ENCODE measurements at places on chromosomes 3 and 15. TPM values are rescaled to one million over a fixed set of nuclear protein-coding genes. Genes with fewer than 3 reads are reported as not detected.

- DNase-seq = no peak
These were observed 183.5 kb downstream of the TBL1XR1 start for GRCh38 chr3:177013681-177014280.

GRCh38 chr3:178386401-178386800, 149.8 kb upstream of the KCNMB2 start:
- DNase-seq = no peak

- no peak for DNase-seq
These were observed 26.5 kb upstream of the PLOD2 start for GRCh38 chr3:146187334-146187950.

GRCh38 chr15:50353251-50353974, 1.6 kb downstream of the GABPB1 start:
- peak; percentile 75 for DNase-seq

DNA sequence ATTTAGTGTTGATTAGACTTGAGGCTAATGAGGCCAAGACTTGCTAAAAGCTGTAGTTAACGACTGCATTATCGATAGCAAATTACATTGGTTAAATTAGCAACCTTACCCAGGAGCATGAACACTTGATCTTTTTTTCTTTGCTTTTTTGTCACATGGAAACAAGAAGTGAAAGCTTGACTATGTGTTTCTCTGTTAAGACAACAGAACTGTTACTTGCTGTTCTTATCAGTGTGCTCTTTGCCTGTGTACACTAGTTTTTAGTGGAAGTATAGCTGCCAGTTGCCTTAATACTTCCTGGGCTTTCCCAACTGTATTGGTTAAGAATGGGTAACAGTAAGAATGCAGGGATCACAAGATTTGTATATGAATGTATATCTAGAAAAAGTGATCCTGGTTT, 625.5 kb downstream of the NAALADL2 start:
- DNase-seq = no peak

The ADAMTS7 gene
- total RNA-seq = 1.3 TPM

- no peak for DNase-seq
These were observed 969.4 kb downstream of the PLOD2 start for GRCh38 chr3:145191543-145191942.

The CD86 gene
- total RNA-seq = 1.4 TPM

The RBP2 gene
- total RNA-seq = not detected

Measured in activated CD4-positive, alpha-beta T cell treated with anti-CD3 and anti-CD28 coated beads, Interleukin-2, amount 10 ng/mL, durations not matched to agents 24 days and 14 days (primary cell).